Left colon (tissue), 2 donors: ENCODE measurements at places on chromosomes 7 and 10. TPM values are rescaled to one million over a fixed set of nuclear protein-coding genes. Genes with fewer than 3 reads are reported as not detected.

DNA sequence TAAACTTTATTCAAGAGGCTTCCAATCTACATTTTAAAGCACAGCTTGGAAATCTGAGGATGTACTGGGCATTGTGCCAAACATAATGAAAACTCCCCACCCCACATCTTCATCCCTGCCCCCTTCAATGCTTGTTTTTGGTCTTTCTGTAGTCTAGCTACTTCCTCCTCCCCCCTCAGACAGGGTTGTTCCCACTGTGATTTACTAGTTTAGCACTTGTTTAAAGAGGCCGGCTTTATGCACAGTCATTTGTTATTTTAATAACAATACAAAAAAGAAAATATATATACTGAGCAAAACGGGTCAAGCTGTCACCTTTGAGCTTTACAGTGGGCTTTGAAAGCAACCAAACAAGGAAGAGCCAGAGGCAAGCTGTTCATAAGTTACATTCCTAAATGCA is 132.6 kb downstream of the CHRM2 start:
- DNase-seq: no peak

DNA sequence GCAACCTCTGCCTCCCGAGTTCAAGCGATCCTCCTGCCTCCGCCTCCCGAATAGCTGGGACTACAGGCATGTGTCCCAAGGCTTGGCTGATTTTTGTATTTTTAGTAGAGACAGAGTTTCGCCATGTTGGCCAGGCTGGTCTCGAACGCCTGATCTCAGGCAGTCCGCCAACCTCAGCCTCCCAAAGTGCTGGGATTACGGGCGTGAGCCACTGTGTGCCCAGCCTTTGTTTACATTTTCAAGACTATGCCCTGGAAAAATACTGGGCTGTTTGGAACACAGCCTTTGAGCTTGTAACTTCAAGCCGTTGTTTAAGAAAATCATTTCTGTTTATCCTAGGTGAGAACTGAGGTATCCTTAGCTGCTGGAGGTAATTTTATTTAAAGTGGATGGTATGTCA is 1.9 kb downstream of the ZKSCAN1 start:
- DNase-seq: peak; percentile 68

GRCh38 chr7:149620961-149621360 is 123.4 kb upstream of the ZNF746 start:
- DNase-seq: no peak

The POU6F2 gene
- not detected for total RNA-seq

The IRF5 gene
- 8.5 TPM for total RNA-seq
